H1 (cell line): ENCODE measurements at places on chromosomes 7 and 10. TPM values are rescaled to one million over a fixed set of nuclear protein-coding genes. Genes with fewer than 3 reads are reported as not detected.

DNA sequence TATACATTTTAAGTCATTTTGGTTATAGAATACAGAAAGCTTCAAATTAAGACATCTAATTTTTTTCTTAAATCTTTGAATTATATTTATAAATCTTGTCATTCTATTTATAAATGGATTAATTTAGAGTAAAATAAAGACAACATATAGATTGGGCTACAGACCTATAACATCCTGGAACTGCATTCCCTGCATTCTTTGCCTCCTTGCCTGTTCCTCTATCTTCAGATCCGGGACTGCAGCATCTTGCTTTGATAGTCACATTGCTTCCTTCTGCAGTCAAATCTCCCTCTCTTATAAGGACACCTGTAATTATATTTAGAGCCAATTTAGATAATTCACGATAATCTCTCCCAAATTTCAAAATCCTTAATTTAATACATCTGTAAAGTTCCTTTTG, 64.2 kb downstream of the ATRNL1 start:
- DNase-seq = no peak

DNA sequence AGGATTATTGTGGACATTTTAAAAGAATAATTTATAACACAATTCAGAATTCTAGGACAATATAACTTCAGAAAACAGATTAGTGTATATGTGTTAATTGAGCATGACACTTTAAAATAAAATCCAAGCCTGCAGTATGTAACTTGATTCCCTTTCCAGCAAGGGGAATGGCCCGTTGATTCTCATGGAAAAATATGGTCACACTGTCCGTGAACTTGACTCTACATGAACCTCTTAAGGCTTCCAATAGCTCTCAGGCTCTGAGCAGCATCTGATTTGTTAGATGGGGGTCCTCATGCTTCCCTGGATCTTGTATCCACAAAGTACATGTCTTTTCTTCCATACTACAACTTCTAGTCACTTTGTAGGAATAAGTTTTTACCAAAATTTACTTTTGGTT, 85.5 kb upstream of the AKR1E2 start:
- no peak for DNase-seq

Gene LRMDA
- total RNA-seq = 0.86 and 2.4 TPM in 2 replicates

Gene ATOH7
- 0.21 and 0.39 TPM in 2 replicates for total RNA-seq

GRCh38 chr10:77149706-77150105, 487.9 kb downstream of the KCNMA1 start:
- DNase-seq = no peak

DNA sequence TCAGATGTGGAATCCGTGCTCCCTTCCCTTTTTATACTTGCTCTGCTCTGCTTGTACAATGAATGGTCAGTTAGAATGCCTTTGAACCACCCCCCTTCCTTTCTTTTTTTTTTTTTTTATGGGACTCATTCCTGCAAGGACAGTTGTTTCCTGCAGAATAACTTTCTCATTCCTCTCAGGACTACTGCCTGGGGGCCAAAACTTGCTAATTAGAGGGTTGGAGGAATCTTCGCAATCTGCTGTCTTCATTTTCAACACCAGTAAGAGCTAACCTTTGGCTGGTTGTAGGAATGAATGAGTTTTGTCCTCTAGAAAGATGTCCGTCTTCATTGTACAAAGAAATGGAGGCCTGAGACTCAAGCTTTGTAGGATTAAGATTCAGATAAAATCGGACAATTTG, 868.1 kb downstream of the LRMDA start:
- no peak for DNase-seq

Gene CYP3A7
- not detected in 2 replicates for total RNA-seq

GRCh38 chr10:73647211-73647874, 6.1 kb upstream of the MYOZ1 start:
- peak; percentile 82 for DNase-seq

DNA sequence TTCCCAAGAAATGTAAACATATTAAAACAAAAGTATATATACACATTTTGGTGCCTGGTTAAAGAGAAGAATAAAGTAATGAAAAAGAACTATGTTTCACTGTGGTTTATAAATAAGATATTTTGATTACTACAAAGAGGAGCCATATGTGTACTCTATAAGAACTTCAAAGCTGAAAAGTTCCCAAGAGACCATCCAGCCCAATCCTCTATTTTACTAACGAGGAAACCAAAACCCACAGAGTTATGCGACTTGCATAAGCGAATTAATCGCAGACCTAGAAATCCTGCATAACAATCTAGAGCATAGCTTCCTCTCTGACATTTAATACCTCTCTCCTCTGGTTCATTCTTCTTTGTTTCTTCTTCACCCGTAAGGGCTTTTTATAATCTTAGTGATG, 937.1 kb downstream of the CNTNAP2 start:
- no peak for DNase-seq

GRCh38 chr10:70578371-70578947, 24.1 kb downstream of the PRF1 start:
- DNase-seq = no peak

DNA sequence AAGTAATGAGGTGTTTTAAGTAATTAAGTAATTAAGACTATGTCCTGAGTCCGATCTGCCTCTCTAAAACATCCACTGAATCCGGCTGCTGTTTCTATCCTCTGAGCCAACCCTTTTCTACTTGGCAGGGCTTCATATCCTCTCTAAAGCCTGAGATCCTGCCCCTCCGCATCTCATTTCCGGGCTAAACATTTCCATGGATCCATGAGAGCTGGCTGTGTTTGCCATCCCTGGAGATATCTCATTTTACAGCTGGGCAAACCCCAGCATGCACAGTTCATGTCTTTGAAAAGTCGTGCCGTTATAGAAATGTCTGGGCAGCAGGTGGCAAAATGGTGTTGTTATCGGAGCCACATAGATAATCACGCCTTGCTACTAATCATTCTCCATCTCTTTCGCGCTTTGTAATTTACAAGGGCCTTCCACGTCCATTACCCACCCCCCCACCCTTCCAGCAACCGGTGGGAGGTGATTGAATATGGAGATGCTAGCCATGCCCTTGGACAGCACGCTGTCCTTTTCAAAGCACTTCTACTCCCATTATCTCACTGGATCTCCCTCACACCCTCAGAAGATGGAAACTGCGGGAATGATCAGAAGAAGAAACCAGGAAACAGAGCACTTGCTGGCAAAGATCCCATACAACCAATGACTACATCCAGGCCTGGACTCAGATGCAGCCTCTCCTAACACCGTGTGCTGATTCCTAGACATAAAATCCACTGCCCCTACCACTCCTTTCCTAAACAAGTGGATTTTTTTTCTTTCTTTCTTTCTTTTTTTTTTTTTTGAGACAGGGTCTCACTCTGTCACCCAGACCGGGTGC, 1189.2 kb downstream of the TYW1 start:
- DNase-seq = no peak

- no peak for DNase-seq
These were observed 16.4 kb upstream of the CTTNBP2 start for GRCh38 chr7:117889611-117890010.

- peak; percentile 73 for DNase-seq
These were observed 589 bp downstream of the LDB1 start for GRCh38 chr10:102119417-102120141.

- DNase-seq = no peak
These were observed 4.3 kb downstream of the EBF3 start for GRCh38 chr10:129959544-129960480.
